ENCODE measurements at places on chromosomes 11 and 22. TPM values are rescaled to one million over a fixed set of nuclear protein-coding genes. Genes with fewer than 3 reads are reported as not detected.

The HPS5 gene
- total RNA-seq: 68.9 TPM

DNA sequence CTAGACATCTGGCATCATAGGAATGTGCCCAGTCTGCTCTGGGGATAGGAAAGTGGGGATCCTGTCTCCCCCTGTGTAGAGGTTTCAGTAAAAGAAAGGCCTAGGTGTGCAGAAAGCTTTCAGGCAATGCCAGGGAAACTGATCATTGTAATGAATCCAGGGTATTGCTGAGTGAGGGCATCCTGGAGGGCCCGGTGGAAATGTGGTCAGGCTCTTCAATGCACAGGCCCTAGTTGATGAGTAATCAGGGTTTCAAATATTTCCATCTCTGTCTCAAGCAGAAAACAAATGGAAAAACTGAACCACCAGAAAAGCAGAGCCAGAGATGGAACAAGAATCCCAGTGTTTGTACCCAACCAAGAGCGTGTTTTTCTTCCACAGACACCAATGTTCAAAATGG lies 2.0 kb downstream of the CD3E start:
- no peak for DNase-seq

DNA sequence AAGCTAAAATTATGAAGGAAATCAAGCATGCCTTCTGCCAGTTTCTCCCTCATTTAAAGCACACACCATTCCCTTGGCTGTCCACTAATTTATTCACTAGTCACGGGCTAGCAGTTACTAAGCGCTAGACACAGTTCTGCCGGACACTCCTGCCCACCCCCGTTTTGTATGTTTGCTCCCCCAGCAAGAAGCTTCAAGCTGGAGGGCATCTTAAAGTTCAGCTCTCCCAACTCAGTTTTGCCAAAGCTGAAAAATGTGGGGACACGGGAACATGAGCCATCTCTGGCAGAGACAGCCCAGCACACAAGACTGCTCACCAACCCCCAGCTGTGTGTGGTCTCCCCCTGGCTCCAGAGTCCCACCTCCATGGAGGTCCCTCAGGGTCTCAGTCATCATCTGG lies 263.6 kb downstream of the BRD1 start:
- DNase-seq: peak; percentile 49

GRCh38 chr11:46694072-46694471 lies 6.3 kb downstream of the ARHGAP1 start:
- no peak for DNase-seq

DNA sequence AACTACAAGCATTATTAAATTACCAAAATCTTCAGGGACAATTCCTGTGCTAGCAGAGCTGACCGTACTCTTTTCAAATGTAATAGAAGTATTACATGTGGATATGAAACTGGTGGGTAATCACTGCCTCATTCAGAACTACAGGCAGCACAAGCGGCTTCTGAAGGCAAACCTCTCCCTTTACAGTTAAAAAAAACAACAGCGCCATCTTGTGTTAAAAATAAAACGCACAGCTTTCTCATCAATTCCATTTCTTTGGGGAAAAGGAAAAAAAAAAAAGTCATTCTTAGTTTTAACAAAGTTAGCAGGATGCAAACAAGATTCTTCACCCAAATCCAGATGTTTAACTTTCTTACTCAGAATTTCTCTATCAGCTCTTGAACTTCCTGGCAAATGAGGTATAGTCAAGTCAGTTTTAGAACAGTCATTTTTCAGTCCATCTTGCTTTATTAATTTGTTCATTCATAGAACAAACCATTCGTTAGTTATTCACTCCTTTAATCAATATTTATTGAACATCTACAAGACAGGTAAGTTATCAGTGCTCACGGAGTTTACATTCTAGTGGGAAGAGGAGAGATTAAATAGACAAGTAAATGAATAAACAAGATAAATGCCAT lies 331.8 kb upstream of the MPPED2 start:
- no peak for DNase-seq

GRCh38 chr22:27154717-27155116 lies 497.3 kb downstream of the MIAT start:
- DNase-seq: no peak

The FGF4 gene
- total RNA-seq: 0.40 TPM

DNA sequence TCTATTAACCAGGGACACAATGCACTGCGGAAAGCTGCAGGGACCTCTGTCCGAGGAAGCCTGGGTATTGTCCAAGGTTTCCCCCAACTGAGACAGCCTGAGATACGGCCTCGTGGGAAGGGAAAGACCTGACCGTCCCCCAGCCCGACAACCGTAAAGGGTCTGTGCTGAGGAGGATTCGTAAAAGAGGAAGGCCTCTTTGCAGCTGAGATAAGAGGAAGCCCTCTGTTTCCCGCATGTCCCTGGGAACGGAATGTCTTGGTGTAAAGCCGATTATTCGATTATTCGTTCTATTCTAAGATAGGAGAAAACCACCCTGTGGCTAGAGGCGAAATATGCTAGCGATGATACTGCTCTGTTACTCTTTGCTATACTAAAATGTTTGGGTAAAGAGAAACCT lies 5.2 kb downstream of the BET1L start:
- no peak for DNase-seq

The DDIAS gene
- total RNA-seq: 2.5 TPM

DNA sequence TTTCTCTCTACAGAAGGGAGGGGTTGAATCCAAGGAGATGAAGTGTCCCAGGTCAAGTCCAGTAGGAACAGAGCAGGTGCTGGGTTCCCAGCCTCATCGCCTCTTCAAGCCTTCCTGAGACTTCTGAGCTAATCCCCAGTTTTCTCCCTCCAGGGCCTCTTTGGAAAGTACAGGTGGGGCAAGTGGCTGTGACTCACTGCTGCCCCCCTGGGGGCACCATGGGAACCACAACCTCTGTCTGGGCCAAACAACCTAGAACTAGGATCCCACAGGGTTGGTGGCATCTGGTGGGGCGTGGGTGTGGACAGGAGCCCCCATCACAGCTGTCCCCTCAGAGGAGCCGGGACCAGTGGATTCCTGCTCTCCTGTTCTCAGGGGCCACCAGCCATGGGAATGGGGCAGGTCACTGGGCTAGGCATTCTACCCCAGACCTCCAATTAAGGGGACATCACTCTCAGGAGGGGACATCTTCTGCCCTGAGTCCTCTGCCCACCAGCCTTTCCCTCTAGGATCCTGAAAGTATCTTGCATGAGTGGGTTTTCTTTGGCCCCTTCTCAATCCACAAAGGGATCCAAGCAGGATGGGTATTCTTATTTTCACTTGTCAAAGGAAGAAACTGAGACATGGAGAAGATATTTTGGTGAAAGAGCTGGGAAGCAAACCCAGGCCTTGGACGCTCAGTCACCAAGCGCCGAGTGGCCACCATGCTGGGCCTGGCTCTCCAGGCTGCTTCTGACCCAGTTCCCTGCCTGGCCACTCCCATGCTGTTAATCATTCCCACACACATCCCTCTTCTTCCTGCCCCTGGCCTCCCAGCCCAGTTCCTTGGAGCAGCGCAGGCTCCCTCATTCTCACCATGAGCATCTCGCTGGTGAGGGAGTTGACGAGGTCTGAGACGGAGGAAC lies 23.8 kb downstream of the LRRC10B start:
- DNase-seq: no peak

DNA sequence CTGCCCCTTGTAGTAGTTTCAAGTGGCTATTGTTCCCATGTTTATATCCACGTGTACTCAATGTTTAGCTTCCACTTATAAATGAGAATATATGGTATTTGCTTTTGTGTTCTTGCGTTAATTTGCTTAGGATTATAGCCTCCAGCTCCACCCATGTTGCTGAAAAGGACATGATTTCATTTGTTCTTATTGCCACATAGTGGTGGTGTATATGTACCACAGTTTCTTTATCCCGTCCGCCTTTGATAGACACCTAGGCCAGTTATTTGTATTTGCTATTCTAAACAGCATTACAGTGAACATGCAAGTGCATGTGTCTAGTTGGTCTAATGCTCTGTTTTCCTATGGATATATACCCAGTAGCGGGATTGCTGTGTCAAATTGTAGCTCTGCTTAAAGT lies 6.8 kb downstream of the OR51B2 start:
- no peak for DNase-seq

DNA sequence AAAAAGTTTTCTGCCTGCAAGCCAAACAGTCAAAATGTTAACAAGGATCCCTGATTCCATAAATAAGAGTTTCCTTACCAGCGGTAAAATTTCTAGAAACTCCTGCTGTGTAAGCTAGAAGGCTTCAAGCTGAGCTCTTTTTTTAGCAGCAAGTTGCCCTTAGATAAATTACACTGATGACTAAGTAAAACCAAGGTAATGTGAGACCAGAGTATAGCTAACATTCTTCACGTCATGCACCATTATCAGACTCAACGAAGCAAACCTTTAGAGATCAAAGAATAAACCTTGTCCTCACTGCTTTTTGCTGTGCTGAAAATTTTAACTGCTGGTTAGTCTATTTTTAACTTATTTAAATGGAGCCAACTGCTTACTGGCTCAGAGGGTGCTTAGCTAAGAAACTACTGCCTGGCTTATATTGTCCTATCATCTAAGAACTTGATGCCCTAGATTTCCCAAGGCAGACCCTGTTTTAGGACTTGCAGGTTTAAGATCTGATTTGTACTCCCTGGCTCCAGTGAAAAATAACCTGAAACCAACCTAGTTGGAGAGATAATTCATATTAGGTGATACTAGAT lies 900.7 kb downstream of the JRKL start:
- no peak for DNase-seq

DNA sequence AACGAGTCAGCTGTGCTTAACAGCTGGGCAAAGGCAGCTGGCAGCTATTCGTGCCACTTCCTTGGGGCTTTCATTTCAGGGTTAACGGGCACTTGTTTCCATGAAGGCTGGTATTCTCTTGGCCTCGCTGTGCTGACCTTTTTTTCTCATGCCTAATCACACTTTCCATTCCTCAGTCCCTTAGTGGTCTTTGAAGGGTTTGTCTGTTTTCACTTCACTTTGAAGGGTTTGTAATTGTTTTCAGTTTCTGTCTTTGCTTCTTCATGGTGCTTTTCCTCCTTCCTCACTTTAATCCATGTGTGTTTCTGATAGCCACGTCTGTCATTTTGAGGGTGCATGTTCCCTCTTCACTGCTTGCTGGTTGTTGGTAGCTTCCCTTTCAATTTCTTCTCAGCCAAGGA lies 24.6 kb downstream of the PPIL2 start:
- DNase-seq: no peak

DNA sequence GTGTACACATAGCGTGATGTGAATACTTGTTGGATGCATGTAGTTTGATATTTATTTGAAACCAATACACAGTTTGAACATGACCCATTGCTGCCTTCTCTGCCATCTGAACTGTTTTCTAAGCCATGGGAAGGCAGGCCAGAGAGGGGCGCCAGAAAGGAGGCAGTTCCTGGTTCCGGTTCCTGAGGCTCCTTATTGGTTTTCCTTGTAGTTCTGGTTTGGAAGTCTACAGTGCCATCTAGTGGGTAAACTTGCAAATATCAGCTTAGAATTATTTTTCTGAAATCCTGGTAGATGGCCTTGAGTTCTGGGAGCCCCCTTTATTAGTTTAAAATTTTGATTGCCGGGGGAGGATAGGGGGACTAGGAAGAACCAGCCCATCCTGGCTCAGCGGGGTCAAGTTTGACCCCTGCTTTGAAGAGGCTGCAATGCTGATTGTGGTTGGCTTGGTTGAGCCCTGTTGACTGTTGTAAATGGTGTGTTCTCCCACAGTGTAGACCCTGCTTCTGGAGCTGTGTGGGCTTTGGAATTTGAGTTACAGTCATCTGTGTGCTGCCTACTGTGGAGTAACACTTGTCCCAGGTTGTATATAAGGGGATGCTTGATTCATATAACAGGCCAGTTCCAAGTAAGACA lies 48.4 kb downstream of the GRAMD1B start:
- no peak for DNase-seq

- no peak for DNase-seq
Observed at GRCh38 chr22:37416389-37416788, 10.9 kb downstream of the ELFN2 start.

DNA sequence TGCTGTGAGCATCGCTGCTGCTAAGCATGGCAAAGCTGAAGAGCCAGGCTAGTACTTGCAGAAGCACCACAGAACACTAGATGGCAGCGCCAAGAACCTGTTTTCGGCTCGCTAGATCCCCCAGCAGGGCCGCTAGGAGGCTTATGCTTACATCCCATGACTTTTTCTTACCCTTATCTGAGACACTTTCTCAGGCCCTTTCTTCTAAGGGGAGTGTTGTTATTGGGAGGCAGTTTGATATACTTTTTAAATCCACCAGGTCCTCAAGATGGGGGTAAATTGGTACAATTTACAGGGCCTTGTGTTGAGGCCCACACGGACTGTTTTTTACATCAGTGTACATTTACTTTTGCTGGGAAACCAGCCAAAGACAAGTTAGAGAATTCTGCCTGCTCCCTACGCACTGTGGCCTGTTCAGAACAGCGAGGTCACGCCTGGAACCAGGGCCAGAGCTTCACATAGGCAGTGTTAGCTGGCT lies 4.0 kb downstream of the TRIM6 start:
- peak; percentile 84 for DNase-seq

The OR2AG2 gene
- total RNA-seq: 0.08 TPM

- DNase-seq: peak; percentile 38
Observed at GRCh38 chr11:1301220-1302000, 8.0 kb downstream of the TOLLIP start.

DNA sequence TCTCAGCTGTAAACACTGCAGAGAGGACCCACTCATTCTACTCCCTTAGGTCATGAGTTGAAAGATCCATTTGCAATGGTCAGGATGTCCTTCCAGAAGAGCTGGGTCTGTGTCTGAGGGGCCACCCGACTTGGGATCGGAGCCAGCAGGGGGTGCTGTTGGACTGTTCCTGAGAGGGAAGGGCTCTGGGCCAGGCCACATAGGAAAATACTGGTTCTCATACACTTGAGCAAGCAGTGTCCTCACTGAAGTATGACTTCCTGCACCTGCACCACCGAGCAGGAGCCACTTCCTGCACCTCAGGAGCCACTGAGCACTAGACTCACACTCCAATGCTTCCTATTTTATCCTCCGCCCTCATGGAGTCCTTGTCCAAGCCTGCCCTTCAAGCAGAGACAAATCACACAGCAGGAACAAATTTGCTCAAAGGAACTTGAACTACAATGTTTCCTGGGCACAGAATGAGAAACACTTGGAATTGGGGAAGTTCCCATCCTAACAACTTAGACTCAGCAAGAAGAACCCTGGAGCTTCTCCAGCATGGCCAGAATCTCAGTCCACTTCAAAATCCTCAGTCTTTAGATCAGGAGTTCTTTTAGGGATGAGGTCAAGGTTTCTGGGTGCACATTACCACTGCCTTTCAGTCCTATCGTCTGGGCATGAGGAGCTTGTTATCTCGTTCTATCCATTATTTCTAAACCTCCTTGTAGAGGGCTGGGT lies 36.6 kb upstream of the VPREB1 start:
- DNase-seq: no peak

The BEST1 gene
- total RNA-seq: 2.0 TPM

The MGAT3 gene
- 9.4 TPM for total RNA-seq

DNA sequence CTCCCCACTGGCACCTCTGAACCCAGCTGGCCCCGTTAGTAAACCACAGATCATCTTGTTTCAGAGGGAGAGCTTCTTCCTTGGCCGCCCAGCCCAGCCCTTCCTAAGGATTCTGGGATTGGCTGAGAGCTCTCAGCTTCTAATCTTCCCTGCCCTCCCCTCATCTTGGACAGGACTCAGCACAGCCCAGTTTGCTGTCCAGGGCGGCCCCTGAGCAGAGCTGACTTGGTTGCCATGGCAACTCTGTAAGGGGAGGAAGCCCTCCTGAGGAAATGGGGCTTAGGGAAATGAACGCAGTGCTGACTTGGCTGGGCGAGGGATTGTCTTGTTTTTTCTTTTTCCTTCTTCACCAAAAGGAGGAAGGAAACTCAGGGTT lies 4.6 kb downstream of the APOL4 start:
- DNase-seq: peak; percentile 88
